ENCODE measurements at places on chromosomes 12 and 14.

DNA sequence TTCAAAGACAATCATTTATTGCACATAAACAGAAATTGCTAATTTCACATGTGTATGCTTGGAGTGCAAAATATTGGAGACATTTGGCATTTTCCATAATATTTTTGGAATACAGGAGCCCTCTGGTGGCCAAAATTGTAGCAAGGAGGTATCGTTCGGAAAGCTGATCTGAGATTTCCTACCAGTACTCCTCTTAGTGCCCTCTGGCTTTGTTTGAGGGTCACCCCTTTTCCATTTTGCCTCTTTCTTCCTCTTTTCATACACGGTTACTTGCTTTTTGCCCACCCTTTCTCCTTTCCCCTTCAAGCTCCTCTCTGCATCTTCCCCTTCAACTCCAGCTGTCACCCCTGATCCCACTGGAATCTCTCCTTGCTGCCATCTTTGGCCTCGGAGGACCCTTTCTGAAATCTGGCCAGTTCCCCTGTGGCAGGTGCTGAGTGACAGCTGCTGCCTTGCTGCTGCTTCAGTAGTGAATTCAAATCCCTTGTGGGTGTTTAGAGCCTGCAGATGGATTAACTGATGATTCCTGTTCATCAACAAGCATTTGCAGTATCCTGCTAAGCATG lies 164.6 kb upstream of the PARP11 start:
- no peak for DNase-seq

- DNase-seq, result no peak
Observed at GRCh38 chr12:97474987-97475386, 12.4 kb downstream of the RMST start.

- peak; percentile 67 for DNase-seq
Observed at GRCh38 chr12:2752676-2753371, 41.9 kb upstream of the FKBP4 start.

DNA sequence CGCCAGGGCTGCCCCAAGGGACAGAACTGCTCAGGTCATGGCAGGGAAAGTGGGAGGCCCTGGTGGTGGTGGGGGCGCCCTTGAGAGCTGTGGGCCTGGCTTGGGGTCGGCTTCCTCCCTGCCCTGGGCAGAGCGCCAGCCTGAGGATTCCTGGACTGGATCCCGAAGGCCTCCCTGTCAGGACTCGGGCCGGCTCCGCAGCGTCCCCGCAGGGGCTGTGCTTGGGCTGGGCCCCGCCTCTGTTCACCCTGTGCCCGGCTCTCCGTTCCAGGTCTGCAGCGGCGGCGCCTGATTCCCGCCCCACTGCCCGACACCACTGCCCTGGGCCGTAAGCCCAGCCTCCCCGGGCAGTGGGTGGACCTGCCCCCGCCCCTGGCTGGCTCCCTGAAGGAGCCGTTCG lies 39.9 kb downstream of the KIF26A start:
- DNase-seq, result no peak

DNA sequence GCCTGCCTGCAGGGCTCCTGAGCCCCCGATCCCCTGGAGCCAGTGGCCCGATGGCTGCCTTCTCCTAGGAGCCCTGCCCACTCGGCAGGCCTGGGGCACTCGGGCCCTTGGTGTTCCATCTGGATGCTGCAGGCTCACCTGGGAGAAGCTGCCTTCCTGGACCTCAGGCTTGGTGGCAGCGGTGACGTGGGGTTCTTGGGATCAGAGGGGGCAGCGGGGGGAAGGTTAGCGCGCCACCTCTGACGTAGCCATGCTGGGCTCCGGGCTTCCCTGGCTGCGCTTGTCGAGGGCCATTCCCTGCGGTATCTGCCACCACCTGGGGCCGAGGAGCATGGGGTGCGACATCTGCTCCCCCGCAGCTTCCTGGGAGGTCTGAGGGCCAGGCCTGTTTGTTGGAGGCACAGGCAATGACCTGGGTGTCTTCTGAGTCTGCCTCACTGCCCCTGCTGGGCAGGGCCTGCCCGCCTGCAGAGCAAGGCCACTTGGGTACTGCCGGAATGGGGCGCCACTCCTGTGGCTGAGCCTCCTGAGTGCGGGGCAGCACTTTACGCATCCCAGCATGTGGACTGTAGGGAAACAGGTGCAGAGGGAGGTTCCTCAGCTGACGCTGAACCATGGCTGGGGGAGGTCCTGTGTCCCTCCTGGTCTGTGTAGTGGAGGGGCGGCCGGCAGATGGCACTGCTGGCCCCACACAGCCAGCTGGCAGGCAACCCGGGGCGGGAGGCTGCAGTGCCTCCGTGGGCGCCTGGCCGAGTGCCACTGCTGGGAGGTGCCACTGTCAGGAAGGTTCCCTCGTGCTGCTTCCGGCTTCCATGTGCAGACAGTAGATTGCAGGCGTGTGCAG lies 20.3 kb downstream of the MTA1 start:
- DNase-seq, result no peak

GRCh38 chr12:87430444-87430843 lies 598.8 kb downstream of the C12orf50 start:
- DNase-seq, result no peak

DNA sequence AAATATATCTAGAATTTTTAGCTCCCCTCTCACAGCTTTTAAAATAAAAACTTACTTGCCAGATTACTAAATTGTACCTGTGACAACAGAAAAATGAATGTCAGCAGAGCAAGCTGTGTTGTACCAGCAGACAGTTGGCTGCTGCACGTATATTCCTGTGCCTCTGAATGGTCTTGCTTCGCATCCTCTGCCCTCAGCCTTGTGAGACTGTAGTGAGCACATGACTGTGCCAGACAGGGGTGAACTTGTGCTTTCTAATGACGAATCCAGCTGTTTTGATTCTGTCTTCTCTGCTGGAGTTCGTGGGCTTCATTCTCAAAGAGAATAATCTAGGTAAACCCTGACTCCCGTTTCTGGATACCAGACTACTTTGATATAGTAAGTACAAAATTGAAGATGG lies 58.3 kb upstream of the FRMD6 start:
- DNase-seq, result no peak

DNA sequence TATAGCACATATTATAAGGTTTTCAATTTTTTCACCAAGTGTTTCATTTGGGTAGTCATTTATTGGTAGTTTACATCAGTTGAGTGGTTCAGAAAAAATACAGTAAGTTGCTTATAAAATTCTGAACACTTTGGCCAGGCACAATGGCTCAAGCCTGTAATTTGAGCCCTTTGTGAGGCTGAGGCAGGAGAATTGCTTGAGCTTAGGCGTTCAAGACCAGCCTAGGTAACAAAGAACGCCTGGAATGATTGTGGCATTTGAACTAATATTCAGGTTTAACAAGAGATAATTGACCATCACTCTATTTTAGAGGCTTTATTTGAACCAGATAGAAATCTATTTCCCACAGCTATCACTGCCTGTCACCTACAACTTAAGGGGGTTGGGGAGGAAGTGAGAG lies 22.7 kb downstream of the HIF1A start:
- no peak for DNase-seq

DNA sequence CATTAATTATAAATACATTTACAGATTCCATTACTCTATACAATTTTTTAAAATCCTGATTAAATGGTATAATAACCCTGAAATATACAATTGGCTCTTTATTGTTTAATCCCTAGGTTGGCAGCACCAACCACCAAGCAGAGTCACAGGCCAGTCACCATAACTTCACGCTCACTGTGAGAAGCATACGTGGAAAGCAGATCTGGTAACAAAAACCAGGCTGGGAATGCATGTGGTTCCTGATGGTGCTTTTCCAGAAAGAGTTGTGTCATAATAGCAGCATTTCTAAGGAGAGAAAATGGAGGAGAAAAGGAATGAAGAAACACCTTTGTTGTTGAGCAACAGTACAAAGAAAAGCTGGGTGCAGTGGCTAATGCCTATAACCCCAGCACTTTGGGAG lies 66.1 kb downstream of the SIX6 start:
- DNase-seq, result no peak

- no peak for DNase-seq
Observed at GRCh38 chr14:93997082-93997481, at the start of gene CCDC197. Gene CCDC197, plus strand, starts transcription at chr14:93997301. Its CDS starts 831 bp downstream, at chr14:93998132.

DNA sequence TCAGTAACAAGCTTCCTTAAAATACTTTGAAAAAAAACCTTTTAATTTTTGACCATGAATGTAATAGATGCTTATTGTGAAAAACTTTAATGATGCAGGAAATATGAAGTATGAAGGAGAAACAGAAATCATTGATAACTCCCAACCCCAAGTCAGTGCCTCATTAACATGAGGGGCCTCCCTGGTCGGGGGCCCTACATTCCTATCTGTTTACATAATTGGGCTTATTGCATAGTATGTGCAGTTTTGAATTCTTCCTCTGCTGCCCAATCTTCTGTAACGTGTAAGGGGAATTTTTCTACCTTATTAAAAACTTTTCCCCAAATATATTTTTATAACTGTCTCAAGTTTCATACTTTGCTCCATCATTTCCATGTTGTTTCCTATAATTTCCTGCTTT lies 63.0 kb downstream of the SLC25A47 start:
- no peak for DNase-seq

Measured in stimulated activated CD4-positive, alpha-beta T cell treated with anti-CD3 and anti-CD28 coated beads, Interleukin-12 subunit alpha, Interleukin-12 subunit beta, amount 100 ng/mL, for 24 hours (primary cell).